ENCODE measurements at places on chromosomes 7 and 10. TPM values are rescaled to one million over a fixed set of nuclear protein-coding genes. Genes with fewer than 3 reads are reported as not detected.

DNA sequence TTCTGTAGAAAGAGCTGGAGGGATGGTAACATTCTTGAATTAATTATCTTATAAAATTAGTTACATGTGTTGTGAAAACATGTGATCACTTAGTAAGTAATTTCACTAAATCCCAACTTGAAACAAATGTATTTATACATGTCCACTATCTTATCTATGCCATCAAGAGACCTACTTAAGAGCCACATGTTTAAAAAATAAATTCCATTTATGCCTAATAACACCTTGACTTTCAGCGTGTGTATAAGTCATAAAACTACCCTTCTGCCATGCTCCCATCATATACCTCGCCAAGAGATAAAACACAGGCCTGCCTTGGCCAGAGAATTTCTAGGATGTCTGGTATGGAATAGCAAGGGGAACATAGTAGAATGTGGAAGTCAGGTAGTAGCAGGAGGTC, 37.3 kb downstream of the LIPJ start:
- no peaks in the 10 kb centered on the region for H3K36me3 ChIP-seq
- H3K4me1 ChIP-seq, result no peaks in the 10 kb centered on the region
- H3K27me3 ChIP-seq, result no peaks in the 10 kb centered on the region
- no peak overlapping the region for H3K27ac ChIP-seq

The LRRC17 gene
- total RNA-seq, result 0.58 TPM

- DNase-seq, result no peak
- no peak overlapping the region for H3K4me3 ChIP-seq
- no peaks in the 10 kb centered on the region for H3K27me3 ChIP-seq
- no peaks in the 10 kb centered on the region for H3K36me3 ChIP-seq
Observed at GRCh38 chr10:23141995-23142394, 46.6 kb downstream of the MSRB2 start.

DNA sequence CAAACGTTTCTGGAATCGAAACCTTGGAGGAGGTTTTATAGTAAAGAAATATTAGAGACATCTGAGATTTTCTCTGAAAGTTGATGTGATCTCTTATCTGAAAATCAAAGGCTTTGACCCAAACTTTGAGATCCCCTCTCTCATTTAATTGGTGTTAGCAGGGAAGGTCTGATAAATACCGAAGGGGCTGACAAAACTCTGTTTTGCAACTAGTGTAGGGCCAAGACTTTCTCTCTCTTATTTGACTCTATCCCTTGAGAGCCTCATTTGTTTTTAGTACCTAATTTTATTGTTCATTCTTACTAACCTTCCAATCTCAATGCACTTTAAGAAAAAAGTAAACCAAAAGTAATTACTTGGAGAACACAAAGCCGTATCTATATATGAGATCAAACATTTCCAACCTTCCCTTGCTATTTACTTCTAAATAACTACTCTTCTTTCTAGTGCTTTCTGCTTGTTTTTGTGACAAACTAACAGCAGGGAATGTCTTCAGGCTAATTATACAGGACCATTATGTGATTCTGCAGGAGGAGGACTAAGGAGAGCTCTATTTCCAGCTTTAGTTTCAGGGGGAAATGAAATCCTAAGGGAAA, 33.4 kb upstream of the NPVF start:
- H3K4me3 ChIP-seq, result no peak overlapping the region
- H3K27me3 ChIP-seq, result peaks cover 4% of the 10 kb centered on the region
- H3K36me3 ChIP-seq, result no peaks in the 10 kb centered on the region
- H3K4me1 ChIP-seq, result no peaks in the 10 kb centered on the region
- no peak overlapping the region for H3K27ac ChIP-seq
- DNase-seq, result no peak

DNA sequence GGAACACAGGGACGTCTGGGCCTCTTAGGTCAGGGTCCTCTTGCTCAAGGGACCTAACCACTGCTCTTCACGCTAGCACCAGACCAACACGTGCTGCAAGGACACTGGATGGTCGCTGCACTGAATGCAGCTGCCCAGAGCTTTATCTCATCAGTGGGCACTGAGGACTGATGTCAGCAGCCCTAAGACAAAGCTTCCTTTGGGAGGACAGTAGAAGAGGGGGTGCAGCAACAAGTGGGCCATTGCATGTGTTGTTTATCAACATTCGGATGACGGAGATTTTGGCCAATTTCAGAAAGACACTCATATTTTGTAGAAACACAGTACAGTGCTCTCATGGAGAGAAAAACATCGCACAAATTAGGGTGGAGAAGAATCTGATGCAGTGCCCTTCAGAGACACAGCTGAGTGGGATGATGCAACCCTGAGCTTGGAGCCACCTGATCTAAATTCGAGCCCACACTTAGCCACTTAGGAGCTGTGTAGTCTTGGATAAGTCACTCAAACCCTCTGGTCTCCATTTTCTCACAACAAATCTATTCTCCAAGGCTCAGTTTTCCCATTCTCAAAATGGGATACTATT, 1.7 kb downstream of the OPALIN start:
- no peak overlapping the region for H3K27ac ChIP-seq
- no peak overlapping the region for H3K4me3 ChIP-seq
- no peaks in the 10 kb centered on the region for H3K36me3 ChIP-seq
- H3K27me3 ChIP-seq, result peaks cover 9% of the 10 kb centered on the region
- no peaks in the 10 kb centered on the region for H3K4me1 ChIP-seq

GRCh38 chr10:63603709-63604445, 82.7 kb downstream of the REEP3 start:
- no peak for DNase-seq
- H3K36me3 ChIP-seq, result peaks cover 8% of the 10 kb centered on the region
- H3K4me3 ChIP-seq, result no peak overlapping the region
- no peak overlapping the region for H3K27ac ChIP-seq

- H3K27ac ChIP-seq, result peak overlapping the region; percentile 45
- H3K36me3 ChIP-seq, result no peaks in the 10 kb centered on the region
- no peak for DNase-seq
- no peaks in the 10 kb centered on the region for H3K27me3 ChIP-seq
Observed at GRCh38 chr10:75611172-75611992, 180.0 kb downstream of the LRMDA start.

The ITPRID1 gene
- not detected for total RNA-seq

GRCh38 chr10:47239211-47239610, 60.8 kb upstream of the GDF10 start:
- no peak for DNase-seq
- H3K4me3 ChIP-seq, result no peak overlapping the region
- no peak overlapping the region for H3K27ac ChIP-seq
- H3K27me3 ChIP-seq, result no peaks in the 10 kb centered on the region

GRCh38 chr7:50682079-50682478, 100.6 kb downstream of the GRB10 start:
- no peak overlapping the region for H3K27ac ChIP-seq
- no peaks in the 10 kb centered on the region for H3K27me3 ChIP-seq
- no peak overlapping the region for H3K4me3 ChIP-seq
- H3K36me3 ChIP-seq, result no peaks in the 10 kb centered on the region

DNA sequence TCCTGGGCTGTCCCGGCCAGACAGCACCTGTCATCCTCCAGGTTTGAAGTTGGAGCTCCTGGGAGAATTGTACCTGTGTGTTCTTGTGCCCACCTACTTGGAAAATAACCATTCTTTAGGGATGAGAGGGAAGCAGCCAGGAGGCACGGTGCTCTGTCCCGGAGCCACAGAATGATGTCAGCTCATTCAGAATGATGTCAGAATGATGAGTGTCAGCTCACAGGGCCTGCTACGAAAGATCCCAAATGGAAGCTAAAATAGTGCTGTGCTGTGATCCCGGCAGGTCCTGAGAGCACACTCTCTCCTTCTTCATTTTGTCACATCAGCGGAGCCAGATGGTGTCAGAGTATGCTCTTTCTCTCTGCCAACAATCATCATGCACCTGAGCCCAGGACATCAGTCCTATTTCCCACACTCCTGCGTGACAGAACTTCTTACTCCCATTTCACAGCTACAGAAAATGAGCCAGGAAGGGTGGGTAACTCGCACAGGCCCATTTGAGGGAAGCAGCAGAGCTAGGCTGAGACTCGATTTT, 8.3 kb downstream of the ABCA13 start:
- H3K4me3 ChIP-seq, result no peak overlapping the region
- no peak overlapping the region for H3K27ac ChIP-seq
- no peaks in the 10 kb centered on the region for H3K27me3 ChIP-seq

- no peak overlapping the region for H3K27ac ChIP-seq
- H3K36me3 ChIP-seq, result no peaks in the 10 kb centered on the region
- no peak for DNase-seq
Observed at GRCh38 chr10:49550563-49550962, 11.6 kb upstream of the ERCC6 start.

DNA sequence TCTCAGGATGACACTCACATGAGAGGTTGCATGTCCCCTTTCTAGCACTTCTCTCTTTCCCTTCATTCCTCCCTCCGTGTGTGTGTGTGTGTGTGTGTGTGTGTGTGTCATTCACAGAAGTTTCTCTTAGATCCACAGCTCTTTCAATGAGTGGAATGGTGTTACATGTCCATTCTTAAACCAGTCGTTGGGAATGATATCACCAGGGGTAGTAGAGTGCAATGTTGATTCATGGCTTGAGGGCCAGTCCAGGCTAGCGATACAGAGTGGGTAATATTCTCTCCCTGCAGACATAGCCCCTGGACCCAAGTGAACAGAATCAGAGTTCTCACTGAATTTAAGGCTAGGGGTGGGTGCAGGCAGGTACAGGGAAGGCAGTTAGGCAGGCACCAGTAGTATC, 187.8 kb downstream of the SDK1 start:
- DNase-seq, result no peak
- no peak overlapping the region for H3K27ac ChIP-seq
- H3K4me3 ChIP-seq, result no peak overlapping the region
- no peaks in the 10 kb centered on the region for H3K36me3 ChIP-seq
- no peaks in the 10 kb centered on the region for H3K27me3 ChIP-seq
- no peaks in the 10 kb centered on the region for H3K4me1 ChIP-seq

The ZNF853 gene
- 5.2 TPM for total RNA-seq

DNA sequence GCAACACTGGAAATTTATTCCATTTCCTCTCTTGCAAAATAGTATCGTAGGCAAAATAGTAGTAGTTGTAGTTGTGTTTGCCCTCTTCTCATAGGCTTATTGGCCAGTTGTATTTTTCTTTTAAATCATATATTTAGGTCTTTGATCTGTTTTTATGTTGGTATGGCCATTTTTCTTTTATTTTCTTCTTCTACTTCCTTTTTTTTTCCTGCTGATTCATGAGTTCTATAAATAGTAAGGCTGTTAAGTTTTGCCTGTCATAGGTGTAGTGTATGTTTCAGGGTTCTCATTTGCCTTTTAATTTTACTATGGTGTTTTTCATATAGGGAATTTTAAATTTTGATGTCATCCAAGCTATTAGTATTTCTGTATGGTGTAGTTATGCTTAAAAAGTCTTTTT, 25.4 kb upstream of the MRC1 start:
- no peaks in the 10 kb centered on the region for H3K36me3 ChIP-seq
- no peaks in the 10 kb centered on the region for H3K27me3 ChIP-seq
- no peak for DNase-seq
- H3K4me1 ChIP-seq, result peaks cover 7% of the 10 kb centered on the region
- H3K4me3 ChIP-seq, result no peak overlapping the region
- no peak overlapping the region for H3K27ac ChIP-seq
